ENCODE measurements at places on chromosomes 12 and 14.

GRCh38 chr12:52251367-52252051 is 18.5 kb downstream of the KRT7 start:
- no peak for DNase-seq

DNA sequence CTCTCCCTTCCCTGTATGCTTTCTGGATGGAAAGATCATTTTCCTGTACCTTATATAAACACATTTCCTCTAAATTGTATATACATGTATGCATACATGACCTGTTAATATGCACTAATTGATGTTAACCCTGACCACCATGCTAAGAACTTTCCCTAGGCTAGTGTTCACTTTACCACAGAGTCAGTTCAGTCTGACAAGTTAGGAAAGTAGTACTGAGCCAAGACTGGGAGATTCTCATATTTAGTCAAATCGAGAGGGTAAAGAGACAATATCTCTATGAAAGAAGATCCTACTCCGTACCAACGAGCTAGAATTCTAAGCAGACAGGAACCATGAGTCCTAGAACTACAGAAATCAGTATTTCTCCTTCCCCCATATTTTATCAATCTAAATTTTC is 36.8 kb downstream of the ATF7 start:
- DNase-seq = no peak

DNA sequence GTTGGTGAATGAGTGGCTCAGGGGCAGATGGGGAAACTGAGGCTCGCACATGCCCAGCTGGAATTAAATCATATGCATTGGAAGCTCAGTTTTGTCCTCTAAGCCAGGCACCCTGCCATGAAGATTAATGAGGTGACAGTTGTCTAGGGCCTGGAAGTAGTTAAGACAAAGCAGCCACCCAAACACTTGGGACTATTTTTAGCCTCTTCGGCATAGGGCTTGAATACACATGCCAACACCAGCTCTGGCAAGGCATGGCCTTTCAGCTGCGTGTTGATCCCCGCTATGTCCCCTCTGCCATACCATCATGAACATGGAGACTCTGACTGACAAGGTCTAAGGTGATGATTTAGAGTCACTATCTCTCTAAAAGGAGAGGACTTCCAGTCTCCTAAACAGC is 250.2 kb downstream of the KSR2 start:
- no peak for DNase-seq

DNA sequence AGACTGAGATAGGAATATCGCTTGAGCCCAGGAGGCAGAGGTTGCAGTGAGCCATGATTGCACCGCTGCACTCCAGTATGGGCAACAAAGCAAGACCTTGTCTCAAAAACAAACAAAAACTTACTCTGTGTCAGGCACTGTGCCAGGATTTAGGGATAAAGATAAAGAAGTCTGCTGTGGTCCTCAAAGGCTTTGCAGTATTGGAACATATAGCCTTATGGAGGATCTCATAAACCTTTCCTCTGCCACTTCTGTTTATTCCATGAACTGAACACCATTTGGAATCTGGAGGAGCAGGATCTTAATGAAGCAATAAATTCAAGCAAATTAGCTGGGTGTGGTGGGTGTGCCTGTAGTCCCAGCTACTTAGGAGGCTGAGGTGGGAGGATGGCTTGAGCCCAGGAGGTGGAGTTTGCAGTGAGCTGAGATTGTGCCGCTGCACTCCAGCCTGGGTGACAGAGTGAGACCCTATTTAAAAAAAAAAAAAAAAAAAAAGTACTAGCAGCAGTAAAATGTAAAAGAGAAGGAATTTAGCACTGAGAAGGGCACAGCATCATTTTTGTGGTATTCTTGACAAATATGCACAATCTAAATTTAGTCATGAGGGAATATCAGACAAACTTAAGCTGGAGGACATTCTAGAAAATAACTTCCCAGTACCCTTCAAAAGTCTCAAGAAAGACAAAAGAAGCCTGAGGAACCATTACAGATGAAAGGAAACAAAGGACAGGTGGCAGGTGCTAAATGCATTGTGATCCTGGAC is 27.1 kb downstream of the BMAL2 start:
- no peak for DNase-seq

- DNase-seq = no peak
These were observed 268.0 kb downstream of the BTG1 start for GRCh38 chr12:91877456-91878235.

GRCh38 chr12:110937104-110937641 is 16.8 kb upstream of the MYL2 start:
- DNase-seq = no peak

DNA sequence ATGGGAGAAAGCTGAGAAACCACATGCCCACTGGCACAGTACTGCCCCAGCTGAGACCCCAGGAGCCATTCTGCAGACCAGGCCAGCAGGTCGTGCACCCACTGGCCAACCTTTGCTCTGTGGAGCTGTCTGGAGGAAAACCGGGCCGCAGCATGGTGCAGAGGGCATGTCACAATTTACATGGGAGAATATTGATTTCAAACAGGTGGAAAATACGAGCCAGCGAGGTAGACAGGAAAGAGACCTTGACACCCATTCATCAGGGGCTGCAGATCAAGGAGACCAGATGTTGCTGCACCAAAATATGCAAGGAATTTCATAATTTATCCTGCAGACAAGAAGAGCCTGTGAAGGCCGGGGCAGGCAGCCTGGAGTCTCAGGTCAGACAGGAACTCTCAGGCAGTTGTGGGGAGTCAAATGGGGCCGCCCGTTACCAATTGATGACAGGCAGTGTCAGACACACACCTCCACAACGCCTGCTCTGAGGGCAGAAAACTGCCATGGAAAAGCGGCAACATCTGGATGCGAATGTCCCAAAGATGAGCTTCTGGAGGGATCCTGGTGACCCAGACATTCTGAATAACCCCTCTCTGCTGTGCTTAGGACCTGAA is 74.6 kb upstream of the BCL11B start:
- no peak for DNase-seq

DNA sequence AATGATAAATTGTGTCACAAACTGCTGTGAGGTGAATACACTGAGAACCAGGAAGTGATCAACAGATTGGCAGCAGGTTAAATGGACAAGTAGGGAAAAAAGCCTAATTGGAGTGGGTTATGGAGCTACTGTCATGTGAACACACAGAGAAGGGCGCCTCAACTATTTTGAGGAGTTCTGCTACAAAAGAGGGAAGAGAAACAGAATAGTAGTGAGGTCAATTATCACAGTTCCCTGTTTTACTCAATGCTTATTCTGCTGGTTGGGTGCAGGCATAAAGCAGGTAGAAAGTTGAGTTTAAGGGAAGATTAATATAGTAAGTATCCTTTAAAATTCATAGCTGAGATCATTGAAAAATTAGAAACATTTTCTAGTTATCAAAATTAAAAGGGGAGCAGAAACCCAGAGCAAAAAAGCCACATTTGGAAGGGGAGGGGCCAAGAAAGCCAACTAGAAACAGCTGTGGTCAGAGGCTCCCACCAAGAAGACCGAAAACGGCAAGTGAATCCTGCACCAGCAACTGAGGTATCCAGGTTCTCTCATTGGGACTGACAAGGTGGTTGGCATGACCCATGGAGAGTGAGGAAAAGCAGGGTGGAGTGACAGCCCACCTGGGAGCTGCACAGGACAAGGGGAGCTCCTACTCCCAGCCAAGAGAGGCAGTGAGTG is 105.7 kb downstream of the ZC3H14 start:
- no peak for DNase-seq
